ACHN (cell line): ENCODE measurements at places on chromosomes 1 and 21.

DNA sequence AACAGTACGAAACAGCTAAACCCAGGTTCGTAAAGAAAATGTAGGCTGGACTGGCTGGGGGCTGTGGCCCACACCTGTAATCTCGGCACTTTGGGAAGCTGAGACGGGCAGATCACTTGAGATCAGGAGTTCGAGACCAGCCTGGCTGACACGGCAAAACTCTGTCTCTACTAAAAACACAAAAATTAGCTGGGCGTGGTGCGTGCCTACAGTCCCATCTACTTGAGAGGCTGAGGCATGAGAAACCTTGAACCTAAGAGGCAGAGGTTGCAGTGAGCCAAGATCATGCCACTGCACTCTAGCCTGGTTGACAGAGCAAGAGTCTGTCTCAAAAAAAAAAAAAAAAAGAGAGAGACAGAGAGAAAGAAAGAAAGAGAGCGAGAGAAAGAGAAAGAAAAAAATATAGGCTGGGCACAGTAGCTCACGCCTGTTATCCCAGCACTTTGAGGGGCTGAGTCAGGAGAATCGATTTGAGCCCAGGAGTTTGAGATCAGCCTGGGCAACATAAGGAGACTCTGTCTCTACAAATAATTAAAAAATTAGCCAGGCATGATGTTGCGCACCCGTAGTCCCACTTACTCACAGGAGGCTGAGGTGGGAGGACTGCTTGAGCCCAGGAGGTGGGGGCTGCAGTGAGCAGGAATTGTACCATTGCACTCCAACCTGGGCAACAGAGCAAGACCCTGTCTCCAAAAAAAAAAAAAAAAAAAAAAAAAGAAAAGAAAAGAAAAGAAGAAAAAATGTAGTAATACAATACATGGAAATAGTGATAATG is 35.7 kb downstream of the CAPZB start:
- DNase-seq: no peak

- no peak for DNase-seq
Observed at GRCh38 chr21:46051379-46051770, 46.5 kb upstream of the COL6A2 start.

DNA sequence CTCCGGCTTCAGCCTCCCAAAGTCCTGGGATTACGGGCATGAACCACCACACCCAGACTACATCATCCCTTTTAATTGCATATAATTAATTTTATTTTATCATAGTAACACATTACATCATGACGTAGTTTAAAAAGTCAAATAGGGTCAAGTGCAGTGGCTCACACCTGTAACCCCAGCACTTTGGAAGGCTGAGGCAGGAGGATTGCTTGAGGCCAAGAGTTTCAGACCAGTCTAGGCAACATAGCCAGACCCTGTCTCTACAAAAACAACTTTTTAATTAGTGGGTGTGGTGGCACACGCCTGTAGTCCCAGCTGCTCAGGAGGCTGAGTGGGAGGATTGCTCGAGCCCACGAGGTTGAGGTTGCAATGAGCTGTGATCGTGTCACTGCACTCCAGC is 20.7 kb downstream of the EFNA3 start:
- no peak for DNase-seq

DNA sequence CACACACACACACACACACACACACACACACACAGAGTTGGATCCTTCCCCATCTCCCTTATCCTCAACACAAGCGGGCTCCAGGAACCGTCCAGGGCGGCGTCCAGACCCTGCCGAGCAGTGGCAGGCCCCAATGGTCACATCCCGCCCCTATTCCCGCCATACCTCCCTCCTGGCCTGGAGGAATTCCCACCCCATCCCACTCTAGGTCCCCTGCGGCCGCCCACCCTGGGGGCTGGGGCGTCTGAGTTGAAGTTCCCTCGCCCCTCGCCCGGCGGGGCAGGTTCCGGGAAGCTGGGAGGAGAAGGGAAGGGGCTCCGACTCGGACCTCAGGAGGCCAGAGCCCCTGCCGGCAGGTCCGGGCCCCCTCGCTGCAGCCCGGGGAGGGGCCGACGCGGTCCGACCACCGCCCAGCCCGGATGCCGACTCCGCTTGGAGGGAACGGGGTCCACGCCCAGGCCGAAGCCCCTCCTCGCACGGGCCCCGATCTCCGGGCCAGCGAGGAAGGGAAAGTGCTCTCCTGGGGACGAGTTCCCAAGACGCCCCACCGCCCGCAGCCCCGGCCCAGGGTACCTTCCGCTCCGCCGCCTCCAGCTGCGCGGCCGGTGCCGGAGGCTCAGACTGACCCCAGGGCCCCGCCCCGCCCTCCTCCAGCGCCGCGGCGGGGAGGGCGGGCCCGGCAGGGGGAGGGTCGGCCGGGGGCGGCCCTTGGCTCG is at the start of gene RHOC:
Gene RHOC, minus strand, starts transcription at position 623 of the 716 bp plus-strand sequence. CDS start 3,328 bp downstream, outside the sequence.
- DNase-seq: peak; percentile 70

- peak; percentile 28 for DNase-seq
Observed at GRCh38 chr1:198929961-198930599, 291.2 kb downstream of the PTPRC start.

DNA sequence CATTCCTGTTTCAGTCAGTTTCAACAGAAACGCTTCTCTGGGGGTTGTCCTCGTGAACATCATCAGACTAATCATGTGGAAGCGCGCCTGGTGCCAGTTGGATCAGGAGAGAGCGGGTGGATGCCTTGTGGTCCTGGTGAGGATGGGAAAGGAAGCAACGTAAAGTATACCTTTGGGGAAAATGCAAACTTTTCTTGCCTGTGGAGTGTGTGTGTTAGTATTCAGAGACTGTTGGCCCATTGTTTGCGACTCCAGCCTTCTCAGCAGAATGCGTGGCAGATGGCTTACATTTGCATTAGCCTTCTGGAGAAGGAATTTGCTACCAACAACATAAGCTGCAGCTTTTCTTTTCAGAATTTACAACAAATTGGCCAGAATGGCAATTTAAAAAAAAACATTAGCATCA is 173.9 kb downstream of the RWDD3 start:
- no peak for DNase-seq

DNA sequence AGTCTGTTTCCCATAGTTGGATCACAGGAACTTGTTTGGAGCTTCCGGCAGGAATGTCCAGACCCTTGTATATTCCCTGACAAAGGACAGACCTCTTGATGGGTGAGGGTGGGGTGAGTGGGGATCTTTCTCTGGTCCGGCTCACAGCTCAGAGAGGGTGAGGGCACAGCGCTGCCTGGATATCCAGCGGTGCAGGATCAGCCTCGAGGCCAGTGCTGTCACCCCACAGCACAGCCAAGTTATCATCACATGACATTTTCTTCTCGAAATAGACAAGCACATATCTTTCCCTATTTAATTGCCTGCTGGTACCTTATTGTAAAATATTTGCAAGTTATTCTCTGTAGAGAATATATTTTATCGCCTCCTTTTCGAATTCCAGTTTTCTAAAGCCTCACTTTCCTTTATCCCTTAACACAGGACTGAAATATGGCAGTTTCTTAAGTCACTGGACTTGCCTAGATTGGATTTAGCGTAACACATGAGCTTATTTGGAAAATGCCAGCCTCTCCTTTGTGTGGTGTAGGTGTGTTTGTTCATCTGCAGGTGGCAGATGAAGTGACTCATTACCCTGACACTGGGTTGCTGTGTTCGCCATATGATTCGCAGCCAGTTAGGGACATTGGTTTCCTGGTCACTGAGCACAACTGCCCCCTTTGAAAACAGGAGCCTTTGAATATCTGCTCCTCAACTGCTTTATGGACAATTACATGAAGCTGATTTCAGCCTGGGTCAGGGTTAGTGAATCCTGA is 21.4 kb downstream of the CLIC6 start:
- no peak for DNase-seq

- no peak for DNase-seq
Observed at GRCh38 chr1:66041654-66042053, 249.0 kb downstream of the PDE4B start.

GRCh38 chr1:150621497-150622302 is 7.7 kb downstream of the ENSA start:
- DNase-seq: peak; percentile 70

- no peak for DNase-seq
Observed at GRCh38 chr1:55519937-55520683, 304.9 kb upstream of the USP24 start.

DNA sequence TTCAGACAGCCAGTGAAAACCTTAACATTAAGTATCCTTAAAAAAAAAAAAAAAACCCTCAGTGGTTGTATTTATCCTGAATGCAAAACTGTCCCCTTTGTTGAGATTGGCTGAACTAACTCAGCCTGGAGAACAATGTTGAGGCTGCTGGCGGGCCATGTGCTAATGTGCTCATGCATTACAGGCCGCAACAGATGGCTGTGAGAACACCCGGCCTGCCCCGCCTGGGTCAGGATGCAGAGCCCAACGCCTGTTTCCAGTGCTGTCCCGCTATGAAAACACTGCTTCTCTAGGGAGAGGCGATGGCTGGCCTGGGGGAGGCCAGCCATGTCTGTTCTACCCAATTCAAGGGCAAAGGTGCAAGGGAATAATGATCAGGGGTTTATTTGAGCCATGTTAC is 13.8 kb downstream of the OLIG2 start:
- no peak for DNase-seq

GRCh38 chr1:53648516-53648915 is 90.4 kb downstream of the GLIS1 start:
- DNase-seq: no peak

- no peak for DNase-seq
Observed at GRCh38 chr1:8427493-8427892, 109.6 kb downstream of the SLC45A1 start.

- no peak for DNase-seq
Observed at GRCh38 chr1:56145581-56145980, 433.8 kb downstream of the PLPP3 start.

DNA sequence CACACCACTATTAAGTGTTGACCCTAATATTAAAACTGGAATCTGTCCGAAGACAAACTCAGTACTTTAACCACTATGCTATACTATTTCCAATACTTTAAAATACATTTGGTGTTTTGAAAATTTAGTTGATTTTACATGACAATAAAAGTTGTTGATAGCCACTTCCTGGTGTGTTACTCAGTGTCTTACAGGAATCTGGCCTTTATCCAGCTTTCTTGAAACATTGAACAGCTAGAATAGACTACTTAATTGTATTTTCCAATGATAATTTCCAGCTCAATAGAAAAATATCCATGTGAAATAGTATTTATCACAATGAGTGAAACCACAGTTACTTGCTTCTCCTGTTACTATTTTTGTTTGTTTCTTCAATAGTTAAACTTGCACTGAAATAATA is 369.6 kb upstream of the ADGRL4 start:
- no peak for DNase-seq

GRCh38 chr1:9657521-9658032 is 6.0 kb downstream of the PIK3CD start:
- no peak for DNase-seq

GRCh38 chr1:65615859-65616258 is 176.8 kb upstream of the PDE4B start:
- no peak for DNase-seq

DNA sequence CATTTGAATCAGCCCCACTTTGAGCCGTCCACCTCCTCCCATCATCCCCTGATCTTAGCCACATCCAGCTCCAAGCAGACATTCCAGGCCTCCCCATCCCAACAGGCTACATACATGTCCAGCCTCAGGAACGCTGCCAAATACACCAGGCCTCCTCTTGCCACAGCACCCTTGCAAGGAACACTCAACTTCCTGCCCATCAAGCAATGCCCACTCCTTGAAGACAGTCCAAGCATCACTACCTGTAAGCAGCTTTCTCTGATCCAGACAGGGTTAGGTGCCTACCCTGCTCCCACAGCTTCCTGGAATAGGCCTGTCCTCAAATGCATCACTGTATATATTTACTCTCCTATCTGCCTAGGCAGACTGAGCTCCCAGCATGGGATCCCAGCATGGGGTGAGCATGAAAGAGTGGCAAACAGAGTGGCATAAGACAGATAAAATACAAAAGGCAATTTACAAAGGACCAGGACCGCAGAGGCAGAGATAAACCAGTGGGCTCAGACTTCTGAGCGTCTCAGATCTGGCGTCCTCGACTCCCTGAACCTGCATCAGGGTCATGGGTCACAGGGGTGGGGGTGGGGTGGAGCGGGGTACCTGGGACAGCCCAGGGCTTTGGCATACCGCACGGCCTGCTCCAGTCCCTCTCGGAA is 816 bp downstream of the HYI start:
- DNase-seq: no peak
